ENCODE measurements at places on chromosomes 7 and 10. TPM values are rescaled to one million over a fixed set of nuclear protein-coding genes. Genes with fewer than 3 reads are reported as not detected.

Gene C10orf143
- total RNA-seq = 6.1 TPM

Gene PDK4
- not detected for total RNA-seq

Gene MASTL
- 40.1 TPM for total RNA-seq

Gene ITPRID1
- total RNA-seq = not detected

Gene GRID1
- 3.1 TPM for total RNA-seq

Gene MEPCE
- total RNA-seq = 65.6 TPM

Gene SLC13A1
- not detected for total RNA-seq

Gene MRLN
- total RNA-seq = not detected
